ENCODE measurements at places on chromosomes 6 and 20.

DNA sequence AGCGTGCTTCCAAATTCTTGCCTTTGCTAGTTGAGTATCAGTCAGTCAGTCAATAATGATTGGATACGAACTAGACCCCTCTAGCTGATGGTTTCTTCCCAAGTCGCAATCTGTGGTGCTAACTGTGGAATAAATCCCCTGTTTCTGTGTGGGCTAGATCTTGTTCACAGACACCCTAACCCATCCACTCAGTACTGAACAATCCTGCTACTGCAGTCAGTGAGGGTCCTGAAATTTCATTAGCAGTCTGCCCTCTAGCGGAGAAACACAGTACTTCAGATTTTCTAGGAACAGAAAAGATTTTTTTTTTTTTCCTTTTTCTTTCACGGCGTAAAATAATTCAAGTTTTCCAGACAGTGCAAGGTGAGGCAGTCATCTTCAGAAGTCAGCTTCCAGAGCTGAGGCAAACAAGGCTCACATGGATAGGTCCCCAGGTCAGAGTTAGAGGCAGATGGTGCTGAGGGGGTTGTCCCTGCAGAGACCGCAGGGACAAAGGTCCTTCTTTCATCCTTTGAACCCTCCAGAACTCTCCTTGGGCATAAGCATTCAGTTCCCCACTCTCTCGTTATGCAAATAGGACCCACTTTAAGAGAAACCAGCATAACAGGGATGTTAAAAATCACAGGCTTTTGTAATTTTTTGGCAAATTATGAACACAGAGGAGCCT lies 119.6 kb downstream of the SCML4 start:
- DNase-seq, result peak; percentile 30

DNA sequence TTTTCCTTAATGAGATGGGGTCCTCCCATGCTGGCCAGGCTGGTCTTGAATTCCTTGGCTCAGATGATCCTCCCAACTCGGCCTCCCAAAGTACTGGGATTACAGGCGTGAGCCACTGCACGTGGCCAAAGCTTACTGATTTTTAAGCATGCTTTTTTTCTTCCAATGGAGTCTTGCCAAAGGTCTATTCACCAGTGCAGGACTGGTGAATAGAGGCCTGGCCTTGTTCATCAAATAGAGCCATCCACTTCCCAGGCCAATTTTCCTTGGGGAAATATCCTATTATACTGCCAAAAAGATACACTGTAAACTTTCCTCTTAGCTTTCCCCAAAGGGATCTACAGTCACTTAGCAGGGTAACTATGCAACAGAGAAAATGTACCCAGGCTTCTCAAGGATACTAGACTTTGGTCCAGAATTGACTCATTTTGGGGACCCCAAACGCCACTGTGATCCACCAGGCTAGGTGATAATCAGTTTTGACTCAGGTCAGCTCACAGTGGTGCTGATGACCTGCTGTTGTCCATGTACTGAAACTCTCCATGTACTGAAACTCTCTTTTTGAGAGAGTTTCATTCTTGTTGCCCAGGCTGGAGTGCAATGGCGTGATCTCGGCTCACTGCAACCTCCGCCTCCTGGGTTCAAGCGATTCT lies 91.8 kb downstream of the REPS1 start:
- DNase-seq, result no peak

GRCh38 chr20:60977901-60978300 lies 274.2 kb upstream of the CDH4 start:
- no peak for DNase-seq

GRCh38 chr6:106159531-106159940 lies 73.4 kb downstream of the PRDM1 start:
- no peak for DNase-seq

GRCh38 chr20:31256959-31257358 lies 505 bp upstream of the DEFB115 start:
- no peak for DNase-seq

DNA sequence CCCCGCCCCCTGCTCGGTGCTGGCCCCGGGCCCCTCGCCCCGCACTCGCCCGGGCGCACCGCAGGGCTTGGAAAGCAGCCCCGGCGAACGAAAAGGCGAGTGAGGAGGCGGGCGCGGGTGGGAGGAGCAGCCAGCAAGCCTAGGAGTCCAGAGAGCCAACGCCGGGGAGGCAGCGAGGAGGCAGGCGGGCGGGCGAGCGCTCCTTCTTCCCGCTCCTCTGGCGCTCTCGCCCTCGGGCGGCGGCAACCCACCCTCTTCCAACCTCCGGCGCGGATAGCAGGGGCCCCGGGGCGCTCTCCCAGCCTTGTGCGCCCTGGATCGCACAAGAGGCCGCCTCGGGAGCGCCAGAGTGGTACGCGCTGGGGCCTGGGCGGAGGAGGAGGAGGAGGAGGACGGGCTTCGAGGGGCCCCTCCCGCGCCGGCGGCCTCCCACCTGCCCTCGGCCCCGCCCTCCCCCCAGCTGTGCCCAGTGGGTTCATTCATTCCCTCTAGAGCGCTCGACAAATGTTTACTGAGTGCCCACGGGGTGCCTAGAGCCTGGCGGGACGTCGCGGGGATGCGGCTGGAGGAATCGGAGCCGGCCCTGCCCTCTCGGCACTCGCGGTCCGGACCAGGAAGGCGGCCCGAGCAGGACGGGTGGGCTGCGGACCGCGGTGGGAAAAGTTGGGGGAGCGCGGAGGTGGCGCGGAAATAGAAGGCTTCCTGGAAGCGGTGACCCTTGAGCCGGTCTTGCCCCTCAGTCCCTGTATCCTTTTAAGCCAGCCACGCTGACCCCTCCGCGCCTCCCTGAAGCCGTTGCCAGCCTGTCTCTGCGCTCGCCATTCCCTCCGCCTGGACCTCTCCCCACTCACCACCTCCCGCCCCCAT lies at the start of gene BMP7:
Gene BMP7, minus strand, starts transcription at position 351 of the 867 bp plus-strand sequence. CDS start 519 bp downstream, outside the sequence.
- DNase-seq, result no peak

Measured in stimulated activated CD4-positive, alpha-beta T cell treated with anti-CD3 and anti-CD28 coated beads, Interleukin-2, amount 100 ng/mL, for 48 hours (primary cell).